ENCODE measurements at places on chromosomes 7 and 10.

GRCh38 chr10:18252086-18252485, 111.9 kb downstream of the CACNB2 start:
- no peak for DNase-seq

DNA sequence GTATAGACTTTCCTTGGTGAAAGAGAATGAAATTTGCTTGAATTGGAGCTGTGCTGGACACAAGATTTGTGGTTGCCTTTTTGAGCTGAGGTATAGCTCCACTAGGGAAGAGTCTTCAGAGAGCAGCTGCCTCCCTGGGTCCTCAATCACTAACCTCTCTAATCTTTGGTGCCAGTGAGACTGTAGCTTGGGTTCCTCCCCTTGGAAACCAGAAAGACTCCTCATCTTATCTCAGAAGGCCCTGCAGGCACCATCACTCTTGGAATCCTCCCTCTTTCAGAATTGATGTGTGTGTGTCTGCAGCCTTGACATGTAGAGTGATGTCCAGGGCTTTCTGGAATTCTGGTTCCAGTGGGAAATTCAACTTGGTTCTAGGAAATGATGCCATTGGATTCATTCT, 426.5 kb downstream of the RPS24 start:
- DNase-seq = no peak

DNA sequence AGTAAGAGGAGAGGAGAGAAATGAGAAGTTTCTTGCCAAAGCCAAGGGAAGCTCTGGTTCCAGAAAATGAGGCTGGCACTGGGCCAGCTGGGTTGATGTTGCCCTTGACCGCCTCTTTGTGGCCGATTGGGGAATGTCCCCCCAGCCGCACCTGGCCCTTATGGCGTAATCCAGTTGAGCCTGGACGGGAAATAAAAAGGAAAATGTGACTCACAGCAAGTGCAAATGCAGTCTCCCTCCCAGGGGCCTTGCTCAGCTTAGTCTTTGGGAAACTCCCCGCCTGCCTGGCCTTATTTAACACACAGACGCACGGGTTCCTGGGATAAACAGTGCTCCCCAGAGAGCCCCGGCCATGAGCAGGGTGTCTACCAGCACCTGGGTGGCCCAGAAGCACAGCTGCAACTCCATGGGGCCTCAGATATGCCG, 174.8 kb downstream of the KIAA1217 start:
- DNase-seq = peak; percentile 92

DNA sequence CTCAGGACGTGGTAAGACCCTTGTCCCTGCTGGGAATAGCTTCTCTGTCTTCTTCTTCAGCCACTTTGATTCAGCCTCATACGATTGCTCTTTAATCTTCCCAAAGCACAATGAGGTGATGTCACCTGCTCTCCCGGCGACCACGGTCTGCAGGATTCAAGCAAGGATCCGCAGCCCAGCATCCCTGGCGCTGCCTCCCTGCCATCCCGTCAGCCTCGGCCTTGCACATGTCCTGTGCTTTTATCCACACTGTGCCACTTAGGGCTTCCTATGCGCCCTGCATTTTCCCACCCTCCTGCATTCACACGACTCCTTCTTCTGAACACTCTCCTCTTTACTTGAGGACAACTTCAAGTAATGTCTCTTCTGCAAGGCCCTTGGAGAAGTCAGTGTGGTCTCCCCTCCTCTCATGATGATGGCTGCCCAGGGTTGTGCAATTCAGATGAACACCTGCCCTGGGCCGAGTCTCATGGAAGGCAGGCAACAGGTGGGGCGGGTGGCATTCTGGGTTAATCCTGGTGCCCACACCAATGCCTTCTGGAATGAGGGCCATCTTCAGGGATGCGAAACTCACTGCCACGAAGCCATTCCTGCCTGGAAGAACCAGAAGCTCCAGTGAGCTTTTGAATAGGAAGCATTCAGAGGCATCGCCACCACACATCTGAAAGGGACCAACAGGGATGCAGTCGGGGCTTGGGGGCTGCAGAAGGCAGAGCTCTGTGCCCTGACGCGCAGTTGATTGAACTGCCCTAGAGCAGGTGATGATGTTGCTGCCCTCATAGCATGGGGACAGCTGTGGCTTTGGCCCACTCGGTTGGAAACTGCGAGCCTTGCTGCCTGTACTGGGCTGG, 287.5 kb downstream of the GLRX3 start:
- DNase-seq = no peak

- DNase-seq = no peak
Observed at GRCh38 chr10:21764466-21765189, 230.6 kb downstream of the MLLT10 start.

DNA sequence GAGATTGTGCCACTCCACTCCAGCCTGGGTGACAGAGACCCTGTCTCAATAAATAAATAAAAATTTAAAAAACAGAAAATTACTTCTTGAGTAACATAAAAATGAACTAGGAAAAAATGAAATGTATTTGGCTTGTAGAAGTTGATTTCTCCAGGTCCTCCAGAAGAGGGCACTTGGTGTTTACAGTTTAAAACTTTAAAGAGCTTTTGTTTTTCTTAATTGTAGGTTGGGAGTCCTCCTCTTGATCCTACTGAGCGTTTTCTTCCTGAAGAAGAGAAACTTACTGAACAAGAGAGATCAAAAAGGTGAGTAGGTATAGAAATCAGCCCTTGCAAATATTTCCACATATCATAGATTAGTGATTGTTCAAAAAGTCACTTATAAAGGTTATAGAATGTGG, 16.2 kb downstream of the KIFBP start:
- no peak for DNase-seq

- DNase-seq = no peak
Observed at GRCh38 chr7:50662996-50663395, 97.8 kb upstream of the DDC start.
